Activated CD8-positive, alpha-beta memory T cell treated with anti-CD3 and anti-CD28 coated beads for 48 hours (primary cell): ENCODE measurements at places on chromosomes 2 and 18.

GRCh38 chr2:112472547-112473263 is 9.3 kb upstream of the TTL start:
- no peak for DNase-seq

DNA sequence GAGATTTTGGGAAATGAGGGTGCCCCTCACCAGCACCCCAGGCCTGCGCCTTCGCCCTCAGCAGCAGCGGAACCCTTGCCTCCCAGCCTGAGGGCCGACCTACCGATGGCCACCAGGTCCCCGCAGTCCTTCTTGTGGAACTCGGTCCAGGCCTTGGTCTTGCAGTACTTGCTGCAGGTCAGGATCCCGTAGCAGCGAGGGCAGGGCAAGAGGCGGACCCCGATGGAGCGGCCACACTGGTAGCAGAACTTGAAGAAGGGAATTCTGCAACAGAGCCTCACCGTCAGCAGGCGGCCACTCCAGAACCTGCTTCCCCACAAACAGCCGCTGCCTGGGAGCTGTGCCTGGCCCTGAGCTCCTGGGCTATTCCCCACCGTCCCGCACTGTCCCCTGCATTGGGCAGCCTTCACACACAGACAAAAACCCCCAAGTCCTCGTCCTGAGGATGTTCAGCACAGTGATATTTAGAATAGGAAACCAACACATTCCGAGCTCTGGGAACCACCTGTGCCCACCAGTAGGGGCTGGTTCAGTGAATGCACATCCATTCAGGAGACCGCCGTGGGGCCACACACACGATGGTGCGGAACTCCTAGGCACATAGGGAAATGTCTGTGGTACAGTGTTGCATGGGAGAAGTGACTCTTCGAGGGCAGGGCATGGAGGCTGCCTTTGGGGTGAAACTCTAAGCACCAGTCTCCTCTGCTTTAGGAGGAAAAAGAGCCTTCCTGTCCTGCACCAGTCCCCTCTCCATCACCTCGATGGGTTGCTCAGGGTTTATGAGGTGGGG is 45.6 kb downstream of the GPC1 start:
- DNase-seq = no peak

DNA sequence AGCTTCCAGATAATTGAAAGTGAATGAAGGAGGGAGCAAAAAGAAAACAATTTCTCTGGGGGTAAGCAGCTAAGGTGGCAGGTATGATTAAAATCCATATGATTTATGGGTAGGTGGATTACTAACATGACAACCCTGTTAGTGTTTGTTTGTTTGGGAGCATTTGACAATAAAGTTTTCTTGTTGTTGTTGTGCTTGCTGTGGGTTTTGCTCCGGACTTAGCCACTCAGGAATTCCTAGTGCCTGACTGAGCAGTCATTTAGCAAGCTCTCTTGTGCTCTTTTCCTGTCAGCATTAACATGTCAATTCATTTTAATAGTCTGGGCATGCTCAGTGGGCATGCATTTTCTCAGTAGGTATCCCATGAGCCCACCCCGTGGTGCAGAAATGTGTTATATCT is 674.8 kb upstream of the ZEB2 start:
- no peak for DNase-seq

DNA sequence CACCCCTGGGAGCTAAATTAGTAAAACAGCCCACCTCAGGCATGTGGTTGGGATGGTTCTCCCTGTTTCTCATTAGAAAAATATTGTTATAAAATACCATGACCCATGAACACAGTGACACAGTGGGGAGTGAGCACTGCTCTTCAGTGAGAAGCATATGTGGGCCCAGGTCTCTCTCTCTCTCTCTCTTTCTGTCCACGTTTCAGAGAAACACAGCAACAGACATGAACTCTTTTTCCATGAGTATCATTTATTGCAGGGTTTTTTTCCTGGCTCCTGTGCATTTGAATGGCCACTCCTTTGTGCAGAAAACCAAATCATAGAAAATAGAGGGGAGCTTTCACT is 41.2 kb downstream of the CYRIA start:
- no peak for DNase-seq

GRCh38 chr2:11213090-11213638 is 57.9 kb downstream of the SLC66A3 start:
- DNase-seq = no peak

- DNase-seq = no peak
Observed at GRCh38 chr2:219284501-219285372, 5.6 kb downstream of the DNAJB2 start.

DNA sequence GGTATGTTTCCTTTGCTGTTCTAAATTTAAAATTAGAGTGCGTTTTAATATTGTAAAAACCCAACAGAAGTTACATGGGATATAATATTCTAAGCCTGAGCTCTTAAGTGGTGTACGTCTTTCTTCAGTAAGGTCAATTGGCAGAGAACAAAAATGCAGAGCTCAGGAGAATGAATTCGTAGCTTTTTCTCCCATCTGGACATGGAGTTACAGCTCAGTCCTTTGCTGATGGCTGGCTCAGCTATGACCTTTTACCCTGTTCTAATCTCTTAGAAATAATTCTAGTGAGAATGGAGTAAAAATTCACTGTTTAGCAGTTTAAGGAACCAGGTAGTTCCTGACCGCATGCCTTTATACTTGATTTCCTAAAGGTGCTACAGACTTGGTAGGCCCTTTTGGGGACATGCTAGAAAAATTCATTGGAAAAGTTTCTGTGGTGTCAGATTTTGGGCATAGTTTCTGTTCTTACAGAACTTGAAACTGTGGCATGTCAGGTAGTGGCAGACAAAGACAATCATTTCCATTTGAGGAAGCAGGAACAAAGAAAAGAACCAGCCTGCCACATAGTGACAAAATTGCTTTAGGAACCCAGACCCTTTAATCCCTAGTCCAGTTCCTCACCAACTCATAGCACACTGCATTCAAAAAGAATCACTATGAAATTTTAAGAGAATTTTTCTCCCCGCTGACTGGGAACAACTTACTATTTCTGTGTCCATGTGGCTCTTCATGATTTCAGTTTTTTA is 566.8 kb upstream of the ZNF804A start:
- no peak for DNase-seq

GRCh38 chr2:136175466-136175865 is 57.5 kb upstream of the CXCR4 start:
- no peak for DNase-seq

GRCh38 chr2:22826703-22827102 is 558.3 kb upstream of the KLHL29 start:
- DNase-seq = no peak
